ENCODE measurements at places on chromosomes 2 and 18. TPM values are rescaled to one million over a fixed set of nuclear protein-coding genes. Genes with fewer than 3 reads are reported as not detected.

DNA sequence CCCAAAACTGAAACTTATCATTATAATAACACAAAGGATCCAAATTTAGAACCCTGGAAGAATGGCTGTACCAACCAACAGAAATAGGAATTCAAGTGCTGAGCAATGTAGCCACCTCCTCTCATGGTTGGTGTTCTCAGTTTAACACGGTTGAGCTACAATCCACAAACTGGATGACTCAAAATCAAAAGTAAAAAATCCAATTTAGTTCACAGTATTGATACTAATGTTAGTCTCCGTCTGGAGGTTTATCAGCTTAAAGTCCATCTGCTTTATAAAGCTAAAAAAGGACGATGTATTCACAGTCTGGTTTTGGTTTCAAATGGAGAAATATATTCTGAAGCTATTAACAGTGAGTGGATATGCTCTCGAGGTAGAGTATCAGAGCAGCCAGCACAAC lies 40.5 kb downstream of the CNTNAP5 start:
- no peak overlapping the region for H3K4me3 ChIP-seq
- no peaks in the 10 kb centered on the region for H3K4me1 ChIP-seq
- no peaks in the 10 kb centered on the region for H3K27me3 ChIP-seq
- H3K27ac ChIP-seq: no peak overlapping the region

PID1 gene
- not detected for total RNA-seq

DNA sequence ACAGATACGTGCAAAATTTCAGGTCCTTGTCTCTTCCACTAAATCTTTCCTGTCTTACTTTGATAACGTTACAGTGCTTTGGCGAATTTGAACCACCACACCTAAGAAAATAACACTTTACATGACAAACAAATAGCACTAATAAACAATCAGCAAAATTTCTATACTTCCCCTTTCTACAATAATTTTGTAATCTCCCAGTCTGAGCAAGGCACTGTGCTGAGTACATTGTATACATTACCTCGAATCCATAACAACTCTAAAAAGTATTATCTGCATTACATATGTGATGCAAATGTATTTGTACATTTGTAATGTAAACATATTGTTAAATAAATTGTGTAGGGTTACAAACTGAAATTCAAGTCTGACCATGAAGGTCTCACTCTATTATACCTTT lies 49.9 kb downstream of the RTN4 start:
- peaks cover 4% of the 10 kb centered on the region for H3K36me3 ChIP-seq
- DNase-seq: no peak
- H3K27me3 ChIP-seq: no peaks in the 10 kb centered on the region
- peaks cover 82% of the 10 kb centered on the region for H3K4me1 ChIP-seq

GRCh38 chr2:179207047-179207446 lies 57.6 kb downstream of the SESTD1 start:
- DNase-seq: no peak
- no peak overlapping the region for H3K4me3 ChIP-seq
- H3K27ac ChIP-seq: no peak overlapping the region
- peaks cover 11% of the 10 kb centered on the region for H3K36me3 ChIP-seq

XDH gene
- 0.78 TPM for total RNA-seq

- H3K4me1 ChIP-seq: no peaks in the 10 kb centered on the region
- H3K4me3 ChIP-seq: no peak overlapping the region
- no peak overlapping the region for H3K27ac ChIP-seq
- H3K36me3 ChIP-seq: no peaks in the 10 kb centered on the region
- no peak for DNase-seq
Measured at GRCh38 chr2:7880566-7880965, 801.3 kb upstream of the ID2 start.

Measured in osteocyte (in vitro differentiated cells).